ENCODE measurements at places on chromosomes 4 and X.

- no peak for DNase-seq
These were observed 875 bp downstream of the LAP3 start for GRCh38 chr4:17577665-17578481.

GRCh38 chrX:155888139-155888538 lies 7.0 kb downstream of the VAMP7 start:
- DNase-seq, result peak; percentile 23

DNA sequence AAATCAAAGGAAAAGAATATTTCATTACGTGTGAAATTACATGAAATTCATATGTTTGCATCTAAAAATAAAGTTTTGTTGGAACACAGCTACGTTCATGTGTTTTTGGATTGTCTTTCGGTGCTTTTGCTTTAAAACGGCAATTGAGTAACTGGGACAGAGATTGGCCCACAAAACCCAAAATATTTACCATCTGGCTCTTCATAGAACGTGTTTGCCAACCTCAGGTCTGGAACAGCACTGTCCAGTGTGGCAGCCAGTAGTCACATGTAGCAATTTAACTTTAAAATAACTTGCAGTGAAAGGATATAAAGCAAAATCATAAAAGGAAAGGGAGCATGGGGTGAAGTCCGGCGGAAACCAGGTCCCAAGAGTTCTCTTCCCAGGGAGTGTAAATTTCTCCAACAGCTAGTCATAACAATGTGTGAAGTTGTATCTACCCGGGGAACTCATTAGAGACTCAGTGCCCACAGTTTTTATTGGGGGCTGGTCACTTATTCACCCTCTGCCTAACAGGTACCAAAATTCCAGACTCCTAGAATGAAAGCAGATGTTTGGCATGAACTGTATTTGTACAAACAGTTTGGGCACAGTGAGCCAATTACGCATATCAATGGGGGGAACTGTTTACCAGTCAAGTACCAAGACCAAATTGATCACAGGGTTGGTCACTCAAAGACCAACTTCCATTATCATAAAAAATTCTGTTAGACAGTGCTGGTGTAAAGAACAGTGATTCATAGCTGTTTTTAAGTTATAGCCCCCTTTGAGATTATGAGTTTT lies 10.3 kb downstream of the OCIAD1 start:
- no peak for DNase-seq

DNA sequence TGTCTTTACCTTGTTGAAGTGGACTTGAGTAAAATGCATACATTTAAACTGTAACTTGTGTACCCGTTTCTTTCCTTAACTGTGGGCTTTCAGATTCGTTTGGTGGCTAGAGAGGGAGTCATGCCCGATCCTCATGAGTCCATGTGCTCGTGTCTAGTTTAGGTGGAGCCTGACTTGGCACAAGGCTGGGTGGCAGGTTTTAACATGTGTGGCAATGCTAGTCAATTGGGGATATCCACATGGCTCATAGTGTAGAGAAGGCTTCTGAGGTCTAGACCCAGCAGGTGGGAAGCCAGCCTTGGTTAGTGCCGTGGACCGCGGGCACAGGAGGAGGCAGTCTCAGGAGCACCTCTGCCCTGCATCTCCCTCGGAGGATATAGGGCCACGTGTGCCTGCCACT lies 48.5 kb upstream of the CLCN4 start:
- no peak for DNase-seq

GRCh38 chr4:92362028-92362427 lies 58.3 kb downstream of the GRID2 start:
- DNase-seq, result no peak

GRCh38 chr4:105588252-105588651 lies 35.8 kb downstream of the ARHGEF38 start:
- DNase-seq, result no peak

GRCh38 chr4:8719421-8719820 lies 126.9 kb downstream of the CPZ start:
- DNase-seq, result no peak

DNA sequence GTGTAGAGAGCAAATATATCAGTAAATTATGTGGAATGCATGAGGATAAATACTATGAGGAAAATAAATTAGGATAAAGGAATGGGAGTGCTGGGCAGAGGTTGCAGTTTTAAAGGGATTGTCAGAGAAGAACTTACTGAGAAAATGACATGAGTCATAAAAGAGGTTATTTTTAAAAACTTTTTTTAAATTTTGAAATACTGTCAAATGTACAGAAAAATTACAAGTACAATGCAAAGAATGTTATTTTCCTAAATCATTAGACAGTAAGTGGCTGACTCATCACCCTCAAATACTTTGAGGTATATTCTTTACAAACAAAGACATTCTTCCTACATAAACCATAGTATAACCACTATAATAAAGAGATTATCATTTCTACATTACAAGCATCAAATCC lies 29.8 kb upstream of the H2AZ1 start:
- peak; percentile 67 for DNase-seq

GRCh38 chr4:47410271-47410670 lies 53.2 kb downstream of the COMMD8 start:
- DNase-seq, result no peak

DNA sequence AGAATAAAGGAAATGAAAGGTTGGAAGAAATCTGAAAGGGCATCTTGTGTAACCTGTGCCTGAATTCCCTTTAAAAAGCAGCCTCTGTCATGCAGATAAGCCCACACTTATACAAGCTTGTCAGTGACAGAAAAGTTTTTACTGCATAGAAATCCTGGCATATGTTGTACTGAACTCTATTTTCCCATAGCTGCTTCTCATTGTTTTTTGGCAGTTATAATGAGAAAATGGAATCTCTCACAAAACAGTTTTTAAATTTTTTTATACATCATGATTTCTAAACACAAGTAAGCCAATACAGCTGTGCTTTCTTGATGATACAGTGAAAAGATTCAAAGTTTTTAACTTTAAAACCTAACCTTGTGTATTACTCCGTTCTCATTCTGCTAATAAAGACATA lies 511.4 kb upstream of the ARX start:
- DNase-seq, result no peak

- no peak for DNase-seq
These were observed 81.7 kb downstream of the ZC4H2 start for GRCh38 chrX:64894454-64895038.

DNA sequence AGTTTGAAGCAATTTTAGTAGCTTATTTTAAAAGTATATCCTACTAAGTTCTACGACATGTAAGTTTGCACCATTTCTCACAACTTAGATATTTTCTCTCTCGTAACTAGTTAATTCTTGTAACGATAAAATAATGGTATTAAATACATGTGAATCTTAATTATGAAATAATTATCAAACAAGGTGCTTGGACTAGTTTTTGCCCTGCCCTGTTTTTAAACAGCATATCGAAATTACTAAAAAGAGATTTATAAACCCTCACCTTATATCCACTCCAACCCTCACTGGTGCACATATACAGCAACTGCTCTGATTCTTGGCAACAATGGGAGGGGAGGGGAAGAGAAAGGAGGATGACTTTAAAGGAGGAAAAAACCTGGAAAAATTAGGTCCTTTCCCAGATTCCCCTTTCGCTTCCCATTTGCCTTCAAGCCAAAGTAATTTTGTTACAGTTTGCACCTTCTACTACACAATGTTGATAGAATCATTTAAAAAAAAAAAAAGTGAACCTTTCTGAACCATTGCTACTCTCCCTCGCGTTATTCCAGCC lies 820 bp upstream of the MAB21L2 start:
- DNase-seq, result no peak
